A549 treated with dexamethasone at 1 μM for 4 hours (cell line): ENCODE measurements at places on chromosomes 11 and 22. TPM values are rescaled to one million over a fixed set of nuclear protein-coding genes. Genes with fewer than 3 reads are reported as not detected.

IFTAP gene
- 14.0 to 21.6 TPM (median 15.8 TPM) in 5 replicates for total RNA-seq

DYNC2H1 gene
- total RNA-seq: 5.1 to 6.3 TPM (median 6.1 TPM) in 5 replicates

TESMIN gene
- 3.9 to 6.2 TPM (median 5.8 TPM) in 5 replicates for total RNA-seq

CD248 gene
- total RNA-seq: not detected in 5 replicates

SHISA8 gene
- total RNA-seq: 0.07 to 0.31 TPM (median 0.11 TPM) in 5 replicates

ALDH3B2 gene
- total RNA-seq: 0.04 to 0.06 TPM (median 0.06 TPM) in 3 of 5 replicates, not detected in the others

FAM181B gene
- 0.03 to 0.05 TPM (median 0.05 TPM) in 5 replicates for total RNA-seq
